ENCODE measurements at places on chromosomes 11 and 22. TPM values are rescaled to one million over a fixed set of nuclear protein-coding genes. Genes with fewer than 3 reads are reported as not detected.

GRCh38 chr11:63603180-63603518 lies 11.1 kb downstream of the PLAAT3 start:
- peak; percentile 15 for DNase-seq

DNA sequence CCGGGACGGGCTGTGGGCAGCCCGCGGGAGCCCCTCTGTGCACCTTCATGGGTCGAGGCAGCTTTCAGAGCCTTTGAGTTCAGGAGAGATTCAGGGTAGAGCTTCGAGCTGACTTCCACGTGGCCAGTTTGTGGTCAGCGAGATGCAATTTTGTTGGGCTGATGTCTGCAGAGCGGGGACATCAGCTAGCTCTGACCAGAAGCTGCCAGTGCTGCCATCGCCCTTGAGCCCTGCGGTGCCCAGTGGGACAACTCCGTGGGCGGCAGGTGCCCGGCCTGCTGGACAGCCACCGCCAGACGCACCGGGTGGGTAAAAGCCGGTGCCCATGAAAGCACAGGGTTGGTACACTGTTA lies 719 bp downstream of the TALDO1 start:
- DNase-seq = no peak

- DNase-seq = no peak
Observed at GRCh38 chr11:50246699-50247098, 214.0 kb downstream of the OR4C45 start.

The OR52E5 gene
- total RNA-seq = not detected
